ENCODE measurements at places on chromosomes 6 and 20.

GRCh38 chr6:100311707-100312251 lies 152.9 kb downstream of the SIM1 start:
- DNase-seq = no peak

DNA sequence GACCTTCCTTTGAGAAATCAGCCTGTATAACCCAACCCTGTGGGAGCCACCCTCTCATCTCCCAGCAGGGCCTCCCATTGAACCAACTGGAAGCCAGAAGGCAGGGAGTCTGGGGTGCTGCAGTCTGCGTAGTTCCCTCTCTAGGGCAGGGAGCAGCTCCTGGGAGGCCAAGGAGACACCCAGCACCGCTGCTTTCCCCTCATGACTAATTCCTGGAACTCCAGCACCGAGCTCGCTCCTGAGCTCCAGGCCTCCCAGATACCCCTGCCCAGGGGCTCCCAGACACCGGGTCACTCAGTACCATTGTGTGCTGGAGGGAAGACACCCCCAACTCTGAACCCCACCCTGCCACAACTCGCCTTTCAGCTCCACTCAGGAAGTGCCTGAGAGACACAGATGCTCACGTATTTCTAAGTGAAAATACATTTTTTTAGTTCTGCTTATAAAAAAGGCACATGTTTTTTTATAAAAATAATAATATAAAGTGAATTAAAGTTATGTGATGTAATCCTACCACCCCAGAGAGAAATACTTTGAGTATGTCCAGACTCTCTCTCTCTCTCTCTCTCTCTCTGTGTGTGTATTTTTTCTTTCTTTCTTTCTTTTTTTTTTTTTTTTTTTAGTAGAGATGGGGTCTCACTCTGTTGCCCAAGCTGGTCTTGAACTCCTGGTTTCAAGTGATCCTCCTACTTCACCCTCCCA lies 17.5 kb downstream of the PIM1 start:
- no peak for DNase-seq

DNA sequence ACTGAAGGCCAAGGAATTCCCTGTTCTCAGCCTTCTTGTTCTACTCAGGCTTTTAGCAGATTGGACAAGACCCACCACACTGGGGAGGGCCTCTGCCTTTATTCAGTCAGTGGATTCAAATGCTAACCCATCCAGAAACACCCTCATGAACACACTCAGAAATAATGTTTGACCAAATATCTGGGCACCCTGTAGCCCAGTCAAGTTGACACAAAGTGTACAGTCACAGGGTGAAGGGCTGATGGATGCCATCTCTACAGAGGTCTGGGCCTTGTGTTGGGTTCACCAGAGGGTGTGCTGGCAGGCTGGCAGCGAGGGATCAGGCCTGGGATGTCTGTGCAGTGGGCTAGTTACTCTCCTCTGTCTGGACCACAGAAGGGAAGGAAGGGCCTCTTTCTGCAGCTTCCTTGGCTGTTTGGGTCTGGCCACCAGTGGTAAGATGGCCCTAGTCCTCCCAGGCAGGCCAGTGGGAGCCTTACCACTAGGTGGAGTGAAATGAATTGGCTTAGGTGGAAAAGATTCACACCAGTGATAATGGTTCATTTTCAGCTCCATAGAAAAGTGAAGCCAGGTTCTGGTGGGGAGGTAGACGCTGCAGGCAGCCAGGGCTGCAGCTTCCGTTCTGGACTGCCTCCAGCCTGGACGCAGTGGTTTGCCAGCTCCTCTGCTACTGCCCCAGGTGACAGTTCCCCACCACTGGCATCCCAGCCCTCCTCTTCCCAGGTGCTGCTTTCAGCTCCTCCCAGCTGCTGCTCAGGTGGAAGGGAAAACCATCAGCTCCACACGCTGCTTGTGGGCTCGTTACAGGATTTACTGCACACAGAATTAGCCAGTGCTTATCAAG lies 9.2 kb downstream of the TUBB2A start:
- no peak for DNase-seq

- DNase-seq = no peak
Measured at GRCh38 chr6:13813621-13814175, 659 bp downstream of the MCUR1 start.

- DNase-seq = no peak
Measured at GRCh38 chr20:26276554-26277210, 580.0 kb upstream of the ZNF337 start.

DNA sequence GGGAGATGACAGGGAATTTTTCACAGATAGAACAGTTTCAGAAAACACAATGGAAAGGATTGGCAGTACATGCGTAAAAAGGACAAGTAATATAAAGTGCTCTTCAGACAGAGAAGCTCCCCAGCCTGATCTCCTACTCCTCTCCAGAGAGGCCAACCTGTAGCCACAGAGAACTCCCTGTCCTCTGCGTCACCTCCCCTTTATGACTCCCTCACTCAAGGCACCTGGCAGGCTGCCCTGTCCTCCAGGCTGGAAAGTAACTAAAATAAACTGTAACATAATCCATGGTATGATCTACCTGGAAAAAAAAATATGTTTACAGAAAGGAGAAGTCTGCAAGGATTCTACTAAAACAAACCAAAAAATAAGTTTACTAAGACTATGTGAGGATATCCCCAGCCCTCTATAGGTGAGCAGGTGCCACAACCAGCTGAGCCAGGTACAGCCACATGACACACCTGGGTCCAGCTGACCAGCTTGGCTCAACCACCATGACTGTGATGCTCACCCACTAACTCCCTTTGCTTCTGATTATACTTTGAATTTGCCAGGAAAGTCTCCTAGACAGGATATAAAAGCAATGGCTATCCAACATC lies 29.2 kb downstream of the MBOAT1 start:
- no peak for DNase-seq

Measured in activated naive CD8-positive, alpha-beta T cell treated with anti-CD3 and anti-CD28 coated beads, Interleukin-2, amount 50 U/mL, for 24 hours (primary cell).